NCI-H1930 (cell line): ENCODE measurements at places on chromosomes 1 and 21.

GRCh38 chr1:83756984-83757717, 241.8 kb downstream of the TTLL7 start:
- DNase-seq = no peak

GRCh38 chr1:108130794-108131193, 69.3 kb downstream of the SLC25A24 start:
- no peak for DNase-seq

GRCh38 chr1:64004451-64005025, 198.9 kb upstream of the UBE2U start:
- DNase-seq = no peak

DNA sequence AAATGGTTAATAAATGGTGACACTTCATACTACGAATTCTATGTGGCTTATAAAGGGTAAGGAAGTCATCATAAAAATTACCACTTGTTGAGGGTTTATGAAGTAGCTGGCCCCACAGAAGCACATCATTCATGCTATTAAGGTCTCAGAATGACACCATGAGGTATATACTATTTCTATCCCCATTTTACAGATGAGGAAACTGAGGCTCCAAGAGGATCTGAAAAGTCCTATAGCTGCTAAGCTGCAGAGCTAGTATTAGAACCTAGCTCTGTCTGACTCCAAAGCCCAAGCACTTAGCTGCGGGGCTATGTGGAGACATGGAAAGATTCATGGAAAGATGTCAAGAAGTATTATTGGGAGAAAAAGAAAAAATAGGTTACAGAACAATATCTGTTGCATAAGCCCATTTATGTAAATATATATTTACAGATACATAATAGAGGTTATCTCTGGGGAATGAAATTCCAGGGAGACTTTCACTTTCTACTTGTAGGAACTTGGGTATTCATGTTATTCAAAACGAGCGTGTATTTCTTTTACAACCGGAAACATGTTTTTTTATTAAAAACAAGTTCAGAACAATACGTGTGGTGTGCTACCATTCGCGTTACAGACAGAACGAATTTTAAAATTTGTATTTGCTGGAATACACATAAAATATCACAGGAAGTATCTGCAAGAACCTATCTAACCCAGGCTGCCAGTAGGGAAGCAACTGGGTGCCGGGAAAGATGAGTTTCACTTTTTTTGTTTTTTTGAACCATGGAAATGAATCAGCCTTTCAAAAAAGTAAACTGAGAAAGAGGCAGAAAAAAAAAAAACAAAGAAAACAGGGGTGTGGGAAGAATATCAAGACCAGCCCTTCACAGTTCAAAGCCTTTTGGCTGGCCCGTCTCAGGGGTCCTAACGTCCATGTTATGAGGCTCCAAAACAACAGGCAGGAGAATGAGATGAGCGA, 13.4 kb downstream of the SPOCD1 start:
- no peak for DNase-seq

DNA sequence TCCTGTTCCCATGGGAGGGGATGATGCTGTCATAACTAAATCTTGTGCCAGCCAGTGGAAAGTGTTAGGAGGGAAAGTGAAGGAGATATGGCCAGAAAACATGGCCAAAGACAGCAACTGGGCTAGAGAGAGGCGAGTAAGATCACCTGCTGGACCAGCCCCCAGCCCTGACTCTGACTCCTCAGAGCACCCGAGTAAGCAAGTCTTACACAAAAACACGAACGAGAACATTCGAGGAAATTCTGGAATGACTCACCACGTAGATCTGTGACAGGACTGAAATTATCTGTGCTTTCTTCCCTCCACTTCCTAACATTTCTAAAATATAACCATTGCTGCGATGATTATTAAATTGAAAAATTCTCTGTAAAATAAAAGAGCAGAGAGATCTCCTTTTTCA, 9.2 kb downstream of the ZNF496 start:
- DNase-seq = no peak

- no peak for DNase-seq
These were observed 899.2 kb downstream of the NCAM2 start for GRCh38 chr21:21897275-21897883.

DNA sequence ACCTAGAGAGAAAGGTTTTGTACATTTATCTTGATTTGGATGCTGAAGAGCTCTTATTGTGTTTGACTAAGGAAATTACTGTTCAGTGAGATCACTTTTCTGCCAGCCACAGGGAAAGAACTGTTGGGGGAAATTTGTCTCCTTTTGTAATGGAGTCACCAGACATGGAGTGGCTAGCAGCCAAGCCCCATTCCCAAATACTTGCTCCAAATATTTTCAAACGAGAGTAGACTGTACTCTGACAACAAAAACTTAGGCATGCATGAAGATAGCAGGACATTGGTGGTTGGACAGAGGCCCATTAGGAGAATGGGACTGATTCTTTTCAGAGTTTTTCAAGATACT, 21.1 kb downstream of the IPO9 start:
- no peak for DNase-seq

DNA sequence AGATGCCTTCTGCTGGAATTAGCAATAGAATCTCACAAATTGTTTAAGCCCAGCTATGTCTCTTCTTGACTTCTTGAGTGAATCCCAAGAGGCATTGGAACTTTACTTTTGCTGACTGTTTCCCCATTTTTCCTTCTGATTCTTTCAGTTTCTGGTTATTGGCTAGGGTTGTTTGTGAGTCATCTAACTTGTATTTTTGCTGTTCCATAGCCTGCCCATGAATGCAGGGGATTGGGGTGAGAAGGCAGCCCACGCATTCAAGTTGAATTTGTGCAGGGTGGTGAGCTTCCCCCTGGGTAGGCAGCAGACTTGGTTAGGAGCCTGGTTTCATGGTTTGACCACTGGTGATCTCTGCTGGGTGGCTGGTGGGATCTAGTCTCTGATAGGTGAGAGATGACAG, 10.4 kb upstream of the KLF17 start:
- DNase-seq = no peak

DNA sequence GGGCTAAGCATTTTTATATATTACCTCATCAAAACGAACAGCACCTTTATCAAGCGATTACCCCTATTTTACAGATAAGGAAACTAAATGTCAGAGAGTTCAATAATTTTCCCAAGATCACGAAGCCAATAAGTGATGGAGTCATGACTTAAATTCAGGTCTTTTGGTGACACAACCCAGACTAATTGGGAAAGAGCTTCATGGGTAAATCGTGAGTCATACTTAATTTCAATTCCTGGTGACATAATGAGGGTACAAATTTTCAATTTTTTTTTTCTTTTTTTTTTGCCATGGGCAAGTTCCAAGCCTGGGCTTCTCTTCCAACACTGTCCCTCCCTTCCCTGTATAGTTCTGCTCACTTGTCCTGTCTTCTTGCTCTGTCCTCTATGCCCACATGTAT, 30.1 kb upstream of the IL10 start:
- DNase-seq = no peak

DNA sequence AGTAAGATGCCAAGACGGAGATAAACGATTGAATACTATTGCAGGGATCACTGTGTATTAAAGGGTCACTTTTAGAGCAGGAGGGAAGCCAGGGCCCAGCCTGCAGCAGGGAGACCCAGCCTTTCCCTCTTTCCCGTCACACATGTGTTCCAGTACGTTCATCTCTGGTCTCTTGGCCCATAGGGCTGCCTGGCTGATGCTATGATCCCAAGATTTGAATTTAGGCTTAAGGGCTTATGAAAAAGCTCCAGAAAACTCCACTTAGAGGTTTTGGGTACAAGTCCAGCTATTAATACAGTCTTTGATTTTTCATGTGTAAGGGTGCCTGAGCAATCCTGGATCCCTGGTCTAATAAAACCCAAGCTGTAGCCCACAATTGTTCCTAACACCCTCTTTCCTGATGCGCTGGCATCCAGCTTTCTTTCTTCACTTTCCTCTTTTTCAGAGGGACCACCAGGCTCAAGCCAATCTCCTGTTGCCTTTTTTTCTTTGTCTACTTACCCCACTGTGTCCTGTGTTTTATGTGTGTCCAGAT, 359.6 kb upstream of the USP24 start:
- DNase-seq = no peak

DNA sequence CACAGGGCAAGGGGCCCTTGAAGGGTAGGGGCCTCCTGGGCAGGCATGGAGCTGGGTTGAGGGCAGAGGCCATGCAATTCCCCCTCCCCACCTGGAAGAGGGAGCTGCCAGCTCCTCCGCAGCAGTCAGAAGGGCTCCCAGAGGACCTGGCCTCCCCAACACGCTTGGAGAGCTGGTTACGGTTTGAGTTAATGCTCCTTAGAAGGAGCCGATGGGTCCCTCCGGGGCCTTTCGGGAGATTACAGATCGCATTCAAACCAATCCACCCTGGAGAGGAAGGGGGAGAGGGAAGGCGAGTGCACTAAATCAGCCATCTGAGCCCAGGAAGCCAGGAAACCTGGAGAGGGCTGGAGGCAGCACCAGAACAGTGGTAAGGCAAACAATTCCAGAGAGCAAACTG, 106.3 kb upstream of the CSF3R start:
- no peak for DNase-seq

DNA sequence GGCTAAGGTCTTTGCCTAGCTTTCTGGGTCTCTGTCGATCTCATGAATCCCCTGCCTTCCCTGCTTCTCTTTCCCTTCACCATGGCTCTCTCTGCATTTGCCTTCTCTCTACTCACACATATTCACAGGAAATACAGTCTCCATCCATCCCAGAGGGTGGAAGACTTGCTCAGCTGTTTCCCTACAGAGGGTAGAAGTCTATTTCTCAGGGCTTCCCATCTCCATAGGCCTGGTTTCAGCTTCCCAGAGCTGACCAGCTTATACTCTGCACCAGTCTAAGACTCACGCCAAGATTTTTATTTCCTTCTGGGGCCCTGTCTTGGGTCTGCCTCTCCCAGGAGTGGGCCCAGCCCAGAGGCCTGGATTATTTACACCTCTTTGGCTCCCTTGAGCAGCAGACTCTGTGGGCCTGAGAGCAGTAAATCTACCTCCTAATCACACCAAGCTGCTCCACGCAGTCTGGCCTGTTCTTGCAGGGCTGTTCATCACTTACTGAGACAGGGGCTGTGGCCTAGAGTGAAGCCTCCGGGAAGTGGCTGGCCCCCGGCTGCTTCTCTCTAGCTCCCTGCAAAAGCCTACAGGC, 102.5 kb downstream of the PLXNA2 start:
- DNase-seq = no peak

DNA sequence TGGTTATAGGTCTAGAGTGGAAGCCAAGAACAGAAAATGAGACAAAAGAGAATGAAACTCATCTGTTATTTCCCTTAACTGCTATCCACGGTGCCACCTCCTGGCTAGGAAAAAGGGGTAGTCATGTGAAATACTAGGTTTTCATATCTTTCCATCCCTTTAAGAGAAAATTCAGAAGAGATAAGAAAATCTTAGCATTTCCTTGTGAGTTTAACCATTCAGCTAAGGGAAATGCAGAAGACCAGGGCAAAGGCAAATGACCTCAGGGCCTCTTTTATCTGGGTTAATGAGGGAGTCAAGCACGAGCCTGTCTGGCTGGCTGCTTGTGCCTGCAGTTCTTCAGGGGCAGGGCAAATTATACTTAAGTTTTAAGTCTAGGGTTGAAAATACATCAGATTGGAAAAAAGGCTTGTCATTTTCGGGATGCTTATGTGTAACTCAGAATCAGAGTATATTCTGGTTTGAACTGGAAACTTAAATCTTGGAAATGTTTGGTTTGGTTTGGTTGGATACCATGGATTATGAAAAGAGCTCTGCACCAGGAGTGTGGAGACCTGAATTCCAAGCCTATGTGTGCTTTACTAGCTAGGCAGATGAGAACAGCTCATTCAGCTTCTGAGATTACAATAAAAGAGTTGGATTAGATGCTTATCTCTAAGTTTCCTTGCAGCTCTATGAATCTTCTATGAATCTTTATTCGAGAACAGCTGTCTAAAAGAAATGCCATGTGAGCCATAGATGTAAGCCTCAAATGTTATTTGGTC, 19.9 kb downstream of the NIBAN1 start:
- no peak for DNase-seq

DNA sequence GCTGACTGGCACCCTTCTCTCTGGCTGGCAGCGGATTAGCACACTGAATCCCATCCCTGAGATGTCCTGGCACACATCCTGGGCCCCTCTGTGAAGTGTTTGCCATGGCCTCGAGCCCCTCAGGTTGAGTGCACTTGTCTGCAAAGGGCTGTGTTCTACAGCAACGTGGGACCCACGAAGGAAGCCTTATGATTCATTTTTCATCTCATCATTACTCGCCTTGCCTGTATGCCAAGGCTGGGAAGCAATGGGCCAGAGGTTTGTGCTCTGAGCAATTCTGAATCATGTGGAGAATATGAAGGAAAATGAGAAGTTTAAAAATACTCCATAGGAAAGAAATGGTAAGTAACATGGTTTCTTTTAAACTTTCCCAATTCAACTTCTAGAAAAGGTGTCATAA, 124.8 kb upstream of the LMO4 start:
- no peak for DNase-seq
